Caudate nucleus (tissue), 63 donors: ENCODE measurements at places on chromosomes 6 and 20.

DNA sequence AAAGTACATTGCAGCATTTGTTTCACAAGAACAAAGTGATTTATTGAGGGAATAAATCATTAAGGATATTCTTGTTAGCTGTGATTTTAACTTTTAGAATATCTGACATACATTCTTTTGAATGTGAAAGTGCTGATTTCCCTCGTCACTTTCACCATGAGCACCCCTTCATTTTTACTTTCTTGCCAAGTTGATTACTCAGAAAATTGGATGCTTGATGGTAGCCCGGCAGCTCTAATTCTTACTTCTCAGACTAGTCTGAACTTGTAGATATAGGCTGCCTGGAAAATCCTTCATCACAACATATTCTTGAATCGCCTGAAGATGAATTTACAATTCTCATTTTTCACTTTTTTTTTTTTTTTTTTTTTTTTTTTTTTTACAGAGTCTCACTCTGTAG lies 147.1 kb upstream of the SMLR1 start:
- DNase-seq, result no peak

- no peak for DNase-seq
These were observed 130.1 kb downstream of the LRRC1 start for GRCh38 chr6:53924821-53925422.

DNA sequence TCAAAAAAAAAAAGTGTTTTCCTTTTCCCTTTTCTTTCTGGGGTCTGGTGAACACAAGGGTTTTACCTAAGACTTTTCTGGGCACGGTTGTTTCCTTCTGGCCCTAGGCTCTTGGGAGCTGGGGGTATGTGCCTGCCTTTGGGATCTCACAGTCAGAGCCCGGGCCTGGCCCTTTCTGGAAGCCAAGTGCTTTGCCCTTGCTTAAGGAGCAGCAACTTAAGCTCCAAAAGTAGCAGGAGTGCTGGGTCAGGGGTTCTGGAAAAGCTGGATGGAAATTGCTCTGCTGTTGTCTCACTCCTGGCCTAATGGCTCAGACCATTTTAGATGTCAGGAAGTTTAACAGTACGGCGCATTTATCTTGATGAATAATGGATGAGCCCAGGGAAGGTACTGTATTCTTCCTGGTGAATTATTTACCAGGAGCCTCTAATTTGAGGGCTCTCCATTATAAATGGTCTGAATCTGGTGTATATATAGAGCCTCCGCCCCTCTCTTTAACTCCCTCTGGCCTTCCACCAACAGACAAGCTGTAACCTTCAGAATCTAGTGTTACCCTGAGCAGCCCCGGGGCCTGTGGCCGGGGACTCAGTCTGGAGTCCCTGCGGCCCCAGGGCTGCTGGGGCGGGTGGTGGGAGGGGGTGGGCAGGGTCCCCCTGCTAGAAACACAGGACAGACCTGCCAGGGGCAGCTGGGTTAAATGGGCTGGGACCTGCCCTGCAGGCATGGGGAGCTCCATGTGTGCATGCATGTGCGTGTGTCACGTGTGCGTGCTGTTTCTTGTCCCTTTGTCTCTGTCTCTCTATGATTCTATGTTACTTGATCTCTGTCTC lies 37.5 kb downstream of the PTK7 start:
- DNase-seq, result no peak

DNA sequence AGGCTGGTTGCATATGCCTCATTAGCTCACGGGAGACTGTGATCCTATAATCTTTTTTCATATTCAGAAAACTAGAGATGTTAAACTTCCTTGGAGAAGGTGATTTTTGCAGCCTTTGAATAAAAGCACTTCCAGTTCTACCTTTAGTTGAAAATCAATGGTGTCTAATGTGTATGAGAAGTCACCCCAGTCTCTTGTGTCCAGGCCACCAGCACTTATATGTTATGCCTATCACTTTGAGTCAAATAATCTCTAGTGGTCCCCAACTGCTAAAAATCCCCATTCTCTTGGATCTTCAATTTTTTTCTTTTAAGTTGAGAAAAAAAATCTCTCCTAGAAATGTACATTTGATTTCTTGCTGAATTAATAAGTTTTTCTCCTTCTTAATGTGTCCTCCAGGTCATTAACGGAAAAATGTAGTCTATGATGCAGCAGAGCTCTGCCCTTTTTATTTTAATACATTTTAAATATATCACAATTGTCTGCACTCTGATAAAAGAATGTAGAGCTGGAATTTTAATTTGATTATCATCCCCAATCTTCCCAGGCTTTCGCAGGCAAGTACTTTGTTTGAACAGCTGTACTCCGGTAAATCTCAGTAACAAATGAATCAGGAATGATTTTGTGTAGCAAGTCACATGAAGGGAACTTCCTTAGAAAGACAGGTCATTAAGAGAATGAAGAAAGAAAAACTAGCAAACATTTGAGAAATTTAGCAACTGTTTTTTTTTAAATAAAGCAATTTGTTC lies 147.0 kb downstream of the SOX4 start:
- no peak for DNase-seq

- DNase-seq, result no peak
These were observed 8.0 kb upstream of the PMEPA1 start for GRCh38 chr20:57717797-57718196.

- no peak for DNase-seq
These were observed 180.9 kb downstream of the TTLL2 start for GRCh38 chr6:167505782-167506181.
